ENCODE measurements at places on chromosomes 3 and 15.

- DNase-seq, result no peak
These were observed 41.6 kb downstream of the PYDC2 start for GRCh38 chr3:191502583-191502982.

GRCh38 chr3:153138276-153139210, 23.5 kb upstream of the RAP2B start:
- DNase-seq, result peak; percentile 46

- no peak for DNase-seq
These were observed 24.5 kb downstream of the KCNMB2 start for GRCh38 chr3:178560759-178561158.

DNA sequence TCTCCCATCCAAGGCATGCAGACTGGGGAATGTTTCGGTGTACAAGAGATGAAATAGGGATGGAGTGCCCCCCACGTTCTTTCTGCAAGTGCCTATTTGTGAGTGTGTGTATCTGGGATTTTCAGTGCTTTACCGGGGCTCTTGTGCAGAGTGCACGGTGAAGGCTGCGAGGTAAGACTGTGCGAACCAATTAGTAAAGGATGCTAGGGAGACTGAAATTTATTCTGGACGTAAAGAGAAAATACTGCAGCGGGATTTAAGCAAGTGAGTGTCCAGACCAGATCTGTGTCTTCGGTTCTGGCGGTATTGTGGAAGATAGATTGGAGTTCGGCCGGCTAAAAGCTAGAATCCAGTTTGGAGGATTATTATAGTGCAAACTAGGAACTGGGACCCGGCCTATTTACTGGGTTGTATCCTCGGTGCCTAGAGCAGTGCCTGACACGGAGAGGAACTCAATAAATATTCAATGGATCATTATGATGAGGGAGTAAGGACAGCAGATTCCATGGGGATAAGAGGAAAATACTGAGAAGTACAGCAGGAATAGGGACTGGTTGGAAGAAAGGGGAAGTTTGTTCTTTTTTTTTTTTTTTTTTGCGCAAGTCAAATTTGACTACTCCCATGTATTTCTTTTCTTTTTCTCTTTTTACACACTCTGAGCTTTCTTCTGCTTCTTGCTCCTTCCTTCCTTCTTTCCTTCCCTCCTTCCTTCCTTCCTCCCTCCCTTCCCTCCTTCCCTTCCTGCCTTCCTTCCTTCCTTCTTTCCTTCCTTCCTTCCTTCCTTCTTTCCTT, 580 bp upstream of the MAGEF1 start:
- DNase-seq, result no peak
